Muscle of back (tissue), 13 donors: ENCODE measurements at places on chromosomes 6 and 20.

DNA sequence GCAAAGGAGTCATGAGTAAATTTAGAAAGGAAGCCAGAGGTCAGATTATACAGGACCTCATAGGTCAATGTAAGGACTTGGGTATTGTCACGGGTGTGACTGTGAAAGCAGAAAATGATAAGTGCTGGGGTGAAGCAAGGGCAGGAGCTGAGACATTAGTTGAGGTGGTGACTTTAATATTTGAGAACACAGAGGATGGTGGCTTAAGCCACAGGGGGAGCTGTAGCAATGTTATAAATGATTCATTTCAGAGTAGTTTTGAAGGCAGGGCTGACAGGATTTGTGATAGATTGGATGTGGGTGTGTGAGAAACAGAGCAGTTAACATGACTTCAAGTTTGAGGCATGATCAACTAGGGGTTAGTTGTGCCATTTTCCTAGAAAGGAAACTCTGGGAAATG is 659.9 kb downstream of the EPM2A start:
- DNase-seq: no peak

GRCh38 chr6:53758496-53758895 is 36.3 kb upstream of the LRRC1 start:
- DNase-seq: no peak

DNA sequence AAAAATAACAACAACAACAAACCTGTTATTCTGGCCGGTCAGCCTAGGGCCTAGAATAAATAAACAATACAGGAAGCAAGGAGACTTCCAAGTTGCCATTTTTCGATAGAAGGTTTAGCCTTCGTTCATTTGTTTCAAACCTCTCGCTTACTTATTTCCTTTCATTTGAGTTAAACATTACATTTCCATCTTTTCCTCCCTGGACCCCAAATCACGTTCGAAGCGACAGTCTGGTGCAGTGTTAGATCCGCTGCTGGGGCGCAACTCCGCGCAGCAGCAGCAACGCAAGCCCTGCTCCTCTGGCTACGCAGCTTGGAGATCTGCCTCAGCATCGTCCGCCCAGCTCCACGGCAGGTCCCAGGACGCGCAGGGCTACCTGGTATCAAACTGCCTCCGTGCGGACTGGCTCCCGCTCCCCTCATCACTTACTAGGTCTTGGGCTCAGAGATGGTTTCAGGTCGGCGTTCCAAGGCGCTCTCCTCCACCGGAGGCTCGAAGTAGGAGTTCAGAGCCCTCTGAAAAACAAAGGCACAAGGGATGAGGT is 530 bp downstream of the TDP2 start:
- no peak for DNase-seq

DNA sequence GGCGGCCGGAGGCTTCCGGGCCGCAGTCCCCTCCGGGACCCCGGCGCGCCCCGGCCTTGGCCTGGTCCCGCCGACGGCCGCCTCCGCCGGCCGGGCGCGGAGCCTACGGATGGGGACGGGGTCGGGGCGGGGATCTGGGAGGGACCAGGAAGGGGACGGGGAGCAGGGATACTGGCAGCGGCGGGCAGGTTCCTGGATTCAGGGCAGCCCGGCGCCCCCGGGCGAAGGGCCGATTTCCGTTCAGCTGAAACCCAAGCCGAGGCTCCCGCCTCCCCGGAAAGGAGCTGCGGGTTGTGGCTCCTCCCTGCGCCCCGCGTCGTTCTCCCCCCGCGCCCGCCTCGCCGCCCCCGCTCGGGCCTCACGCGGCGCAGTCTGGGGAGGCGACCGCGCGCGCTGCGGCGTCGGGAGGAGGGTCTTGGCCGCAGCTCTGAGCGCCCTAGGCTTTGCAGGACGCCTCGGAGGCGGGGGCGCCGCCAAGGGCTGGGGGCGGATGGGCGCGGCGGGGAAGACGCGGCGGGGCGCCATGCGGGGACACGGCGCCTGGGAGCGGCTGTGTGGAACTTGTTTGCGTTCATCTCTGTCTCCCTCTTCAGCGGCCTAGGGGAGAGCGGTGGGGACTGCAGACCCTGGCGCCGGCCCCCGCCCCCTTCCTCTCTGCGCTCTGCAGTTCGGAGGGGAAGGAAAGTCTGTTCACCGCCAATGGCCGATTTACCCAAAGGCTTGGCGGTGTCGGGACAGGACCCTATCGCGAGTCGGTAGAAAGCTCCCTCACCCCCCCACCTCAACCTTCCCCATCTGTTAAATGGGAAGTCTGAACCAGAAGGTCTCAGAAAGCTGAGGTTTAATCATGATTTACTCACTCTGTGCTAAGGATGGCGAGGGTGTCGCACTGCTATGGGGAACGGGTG is 22.7 kb upstream of the TMEM181 start:
- DNase-seq: no peak

DNA sequence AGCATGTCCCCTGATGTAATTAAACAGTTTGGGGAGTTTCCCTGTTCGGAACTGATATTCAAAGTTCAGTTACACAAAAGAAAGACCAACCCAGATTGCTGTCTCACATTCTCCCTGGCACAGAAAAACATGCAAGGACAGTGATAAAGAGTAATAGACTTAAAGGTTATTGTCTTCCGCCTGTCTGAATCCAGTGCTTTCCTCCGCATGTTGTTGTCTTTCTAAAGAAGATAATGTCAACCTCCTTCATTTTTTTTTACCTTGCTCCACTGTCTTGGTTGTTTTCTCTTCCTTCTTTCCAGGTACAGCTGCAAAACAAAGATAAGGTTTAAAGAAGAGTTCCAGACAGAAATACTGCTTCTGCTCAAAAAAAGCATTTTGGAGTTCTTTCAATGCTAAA is 284.5 kb downstream of the TRDN start:
- no peak for DNase-seq

GRCh38 chr6:89346433-89346832 is 6.1 kb downstream of the UBE2J1 start:
- DNase-seq: no peak
